ENCODE measurements at places on chromosomes 2 and 18. TPM values are rescaled to one million over a fixed set of nuclear protein-coding genes. Genes with fewer than 3 reads are reported as not detected.
A peak's percentile ranks its signal among the peaks of the same experiment; 100 is the strongest.

The AQP4 gene
- total RNA-seq: 10.2 TPM

DNA sequence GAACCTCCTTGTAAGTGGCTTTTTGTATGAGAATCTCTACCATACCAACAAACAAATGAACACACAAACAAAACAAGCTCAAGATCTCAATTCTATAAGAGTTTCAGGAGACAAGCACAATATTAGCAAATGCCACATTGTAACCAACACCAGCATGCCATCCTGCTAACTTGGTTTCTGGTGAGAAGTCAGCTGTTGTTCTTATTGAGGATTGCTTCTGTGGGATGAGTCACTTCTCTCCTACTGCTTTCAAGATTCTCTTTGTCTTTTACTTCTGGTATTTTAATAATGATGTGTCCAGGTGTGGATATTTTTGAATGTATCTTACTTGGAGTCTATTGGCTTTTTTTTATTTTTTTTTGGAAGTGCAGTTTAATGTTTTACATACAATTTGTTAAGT is 131.7 kb downstream of the BCL2L11 start:
- no peaks in the 10 kb centered on the region for H3K36me3 ChIP-seq
- H3K27me3 ChIP-seq: no peaks in the 10 kb centered on the region
- H3K4me1 ChIP-seq: no peaks in the 10 kb centered on the region
- no peak overlapping the region for H3K27ac ChIP-seq
- no peak overlapping the region for H3K4me3 ChIP-seq

DNA sequence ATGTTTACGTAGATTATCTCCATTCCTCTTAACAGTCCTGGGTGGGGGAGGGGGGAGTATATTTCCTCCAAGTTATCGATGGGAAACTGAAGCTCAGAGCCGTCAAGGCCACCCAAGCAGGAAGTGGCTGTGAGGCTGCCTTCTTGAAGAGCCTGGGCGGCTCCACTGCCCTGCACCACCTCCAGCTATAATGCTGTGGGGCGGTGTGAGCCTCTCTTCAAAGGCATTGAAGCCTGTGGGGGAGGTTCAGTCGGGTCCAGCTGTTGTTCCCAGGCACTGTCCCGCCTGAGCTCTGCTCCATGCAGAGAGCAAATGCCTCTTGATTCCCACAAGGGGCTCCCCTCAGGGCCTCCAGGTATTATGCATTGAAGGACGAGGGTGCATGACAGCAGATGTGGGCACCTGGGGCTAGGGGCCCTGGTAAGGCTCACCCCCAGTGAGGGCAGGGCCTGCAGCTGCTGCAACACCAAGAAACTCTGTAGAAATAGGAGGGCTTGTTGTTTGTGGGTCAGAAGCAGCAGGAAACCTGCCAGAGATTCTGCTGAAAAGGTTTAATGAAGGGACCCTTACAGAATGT is 29.5 kb upstream of the LAPTM4A start:
- no peaks in the 10 kb centered on the region for H3K36me3 ChIP-seq
- no peaks in the 10 kb centered on the region for H3K27me3 ChIP-seq
- peak overlapping the region; percentile 29 for H3K27ac ChIP-seq

DNA sequence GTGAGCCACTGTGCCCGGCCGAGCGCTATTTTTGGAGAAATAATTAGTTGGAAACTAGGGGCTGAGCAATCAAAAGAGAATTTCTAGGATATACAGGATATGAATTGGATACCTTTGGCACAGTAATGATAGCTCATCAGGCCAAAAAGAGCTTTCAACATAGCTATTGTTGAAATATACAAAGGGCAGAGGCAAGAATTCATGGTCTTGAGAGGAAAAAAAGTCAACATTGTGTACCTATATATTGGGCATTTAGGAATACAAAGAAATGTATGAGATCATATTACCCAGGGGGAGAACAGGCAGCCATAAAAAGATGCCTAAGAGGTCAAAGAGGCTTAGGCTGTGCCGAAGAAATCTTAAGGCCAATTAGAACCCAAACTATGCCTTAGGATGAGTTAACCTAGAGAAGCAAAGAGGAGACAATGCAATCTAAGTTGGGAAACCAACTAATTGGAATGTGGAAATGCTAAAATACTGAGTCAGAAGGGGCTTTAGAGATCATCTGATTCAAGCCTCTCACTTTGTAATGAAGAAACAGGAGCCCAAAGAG is 99.0 kb downstream of the RBBP8 start:
- no peak overlapping the region for H3K27ac ChIP-seq
- DNase-seq: no peak
- no peak overlapping the region for H3K4me3 ChIP-seq
- H3K27me3 ChIP-seq: no peaks in the 10 kb centered on the region
- peaks cover 17% of the 10 kb centered on the region for H3K36me3 ChIP-seq
- H3K4me1 ChIP-seq: peaks cover 3% of the 10 kb centered on the region

DNA sequence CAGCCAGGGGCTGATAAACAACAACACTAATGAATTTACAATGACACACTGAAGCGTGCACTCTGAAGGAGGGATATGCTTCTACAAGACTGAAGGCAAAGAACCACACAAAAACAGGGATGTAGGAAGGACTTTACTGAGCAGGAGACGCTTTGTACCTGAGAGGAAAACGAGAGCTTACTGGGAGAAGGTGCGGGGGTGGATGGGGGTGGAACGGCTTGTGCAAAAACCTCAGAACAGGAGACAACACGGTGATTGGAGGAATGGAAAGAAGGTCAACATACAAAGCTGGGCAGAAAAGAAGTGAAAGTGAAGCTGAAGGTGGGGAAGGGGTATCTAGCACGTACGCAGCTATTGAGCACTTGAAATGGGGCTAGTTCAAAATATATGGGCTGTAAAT is 93.1 kb downstream of the SLC8A1 start:
- H3K27ac ChIP-seq: no peak overlapping the region
- H3K27me3 ChIP-seq: no peaks in the 10 kb centered on the region
- H3K4me3 ChIP-seq: no peak overlapping the region
- no peaks in the 10 kb centered on the region for H3K4me1 ChIP-seq

The TRIM54 gene
- 0.61 TPM for total RNA-seq

GRCh38 chr18:64765908-64766307 is 617.0 kb upstream of the LINC00305 start:
- no peaks in the 10 kb centered on the region for H3K36me3 ChIP-seq
- no peak overlapping the region for H3K4me3 ChIP-seq
- H3K4me1 ChIP-seq: no peaks in the 10 kb centered on the region
- no peaks in the 10 kb centered on the region for H3K27me3 ChIP-seq
- H3K27ac ChIP-seq: no peak overlapping the region

DNA sequence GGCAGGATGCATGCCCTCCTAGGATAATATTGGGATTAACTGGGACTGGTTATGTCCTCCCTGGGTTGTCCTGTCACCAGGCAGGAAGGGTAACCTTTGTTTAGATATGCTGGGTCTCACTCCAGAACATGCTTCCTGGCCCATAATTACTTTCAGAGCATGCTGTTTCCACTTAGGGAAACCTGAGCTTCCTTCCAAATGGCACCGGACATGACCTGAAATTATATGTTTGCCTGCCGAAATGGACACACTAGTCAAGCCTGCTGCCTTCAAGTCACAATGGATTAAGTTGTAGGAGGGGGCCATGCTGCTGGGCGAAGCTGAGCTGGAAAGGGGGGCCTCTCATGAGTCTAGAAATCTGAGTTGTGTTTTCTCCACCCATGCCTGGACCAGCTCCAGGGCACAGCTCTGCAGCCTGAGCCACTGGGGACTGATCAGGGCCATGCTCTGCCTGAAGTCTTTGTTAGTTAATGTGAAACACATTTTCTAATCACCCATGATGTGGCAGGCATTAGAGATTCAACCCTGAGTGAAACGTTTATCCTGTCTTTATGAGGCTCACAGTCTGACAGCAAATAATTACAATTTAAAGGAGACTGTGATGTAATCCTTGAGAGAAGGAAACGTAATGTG is 273.3 kb downstream of the TNS1 start:
- no peaks in the 10 kb centered on the region for H3K4me1 ChIP-seq
- no peak overlapping the region for H3K4me3 ChIP-seq
- H3K27ac ChIP-seq: no peak overlapping the region
- no peaks in the 10 kb centered on the region for H3K27me3 ChIP-seq
- H3K36me3 ChIP-seq: no peaks in the 10 kb centered on the region
- no peak for DNase-seq

GRCh38 chr18:45653090-45653489 is 37.8 kb downstream of the SLC14A2 start:
- peak; percentile 49 for DNase-seq
- H3K4me3 ChIP-seq: no peak overlapping the region
- H3K4me1 ChIP-seq: peaks cover 10% of the 10 kb centered on the region
- H3K36me3 ChIP-seq: no peaks in the 10 kb centered on the region

The CNGA3 gene
- 0.33 TPM for total RNA-seq

The TUBA3E gene
- not detected for total RNA-seq

- H3K4me3 ChIP-seq: no peak overlapping the region
- H3K27ac ChIP-seq: no peak overlapping the region
- H3K4me1 ChIP-seq: no peaks in the 10 kb centered on the region
- no peaks in the 10 kb centered on the region for H3K36me3 ChIP-seq
- no peak for DNase-seq
Measured at GRCh38 chr2:203033395-203033794, 18.7 kb downstream of the NBEAL1 start.

DNA sequence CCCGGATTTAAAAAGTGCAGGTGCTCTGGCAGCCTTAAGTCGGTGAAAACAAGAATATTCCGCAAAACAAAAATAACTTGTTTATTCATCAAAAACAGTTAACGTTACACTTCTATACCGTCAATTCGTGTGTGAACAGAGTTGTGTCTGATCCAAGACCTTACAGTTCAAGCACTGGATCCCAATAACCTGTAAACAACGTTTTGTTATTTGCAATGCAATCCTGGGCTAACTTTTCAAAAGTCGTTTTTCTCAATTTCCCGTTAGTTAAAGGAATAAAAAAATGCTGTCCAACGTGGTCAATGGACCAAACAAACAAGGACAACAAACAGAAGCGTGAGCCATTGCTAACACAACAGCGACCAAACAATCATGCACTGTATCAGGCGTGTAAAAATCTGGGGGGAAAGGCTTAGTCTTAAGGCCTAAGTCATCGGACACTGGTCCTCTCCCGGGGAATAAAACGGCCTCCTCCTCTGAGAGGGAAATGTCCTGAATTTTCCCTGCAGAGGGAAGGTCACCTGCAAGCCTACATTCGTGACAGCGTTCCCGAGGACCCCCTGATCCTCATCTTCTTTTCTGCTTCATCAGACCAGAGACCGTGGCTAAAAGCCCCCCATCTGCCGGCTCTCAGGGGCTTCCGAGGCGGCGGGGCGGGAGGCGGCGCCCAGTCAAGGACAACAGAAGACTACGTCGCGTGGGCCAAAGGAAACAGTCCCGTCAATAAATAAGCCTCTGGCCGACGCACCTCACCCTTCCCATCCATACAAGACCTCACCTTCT is 490 bp downstream of the NDUFS1 start:
- no peak for DNase-seq
- no peaks in the 10 kb centered on the region for H3K27me3 ChIP-seq
- peak overlapping the region; percentile 98 for H3K4me3 ChIP-seq
- peaks cover 6% of the 10 kb centered on the region for H3K4me1 ChIP-seq
- H3K36me3 ChIP-seq: peaks cover 43% of the 10 kb centered on the region
- peak overlapping the region; percentile 91 for H3K27ac ChIP-seq

The CRIM1 gene
- total RNA-seq: 26.7 TPM

DNA sequence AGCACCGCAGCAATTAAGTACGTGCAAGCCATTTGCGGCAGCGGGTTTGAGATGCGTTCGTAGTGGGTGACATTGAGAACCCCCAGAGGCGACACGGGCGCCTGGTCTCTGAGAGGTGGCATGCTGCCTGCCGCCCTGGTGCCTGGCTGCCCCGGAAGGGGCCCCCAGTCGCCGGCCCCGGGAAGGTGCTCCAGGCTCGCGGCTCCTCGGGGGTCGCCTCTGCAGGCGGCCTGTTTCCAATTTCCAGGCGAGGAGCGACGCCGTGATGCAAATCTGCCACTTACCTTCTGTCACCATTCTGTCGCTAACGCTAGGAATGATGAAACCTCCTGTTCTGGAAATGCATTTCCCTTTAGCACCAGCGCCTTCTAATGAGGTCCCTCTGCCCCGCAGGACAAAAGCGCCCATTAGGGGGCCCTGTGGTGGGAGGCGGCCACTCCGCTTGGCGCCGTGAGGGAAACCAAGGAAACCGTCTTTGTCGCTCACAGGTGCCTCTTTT is 13.0 kb downstream of the KIF5C start:
- H3K27me3 ChIP-seq: no peaks in the 10 kb centered on the region
- DNase-seq: peak; percentile 75
- H3K4me3 ChIP-seq: peak overlapping the region; percentile 77
- no peak overlapping the region for H3K27ac ChIP-seq
- H3K36me3 ChIP-seq: no peaks in the 10 kb centered on the region

GRCh38 chr2:203975912-203976311 is 39.3 kb downstream of the ICOS start:
- no peak overlapping the region for H3K4me3 ChIP-seq
- no peaks in the 10 kb centered on the region for H3K27me3 ChIP-seq
- no peak overlapping the region for H3K27ac ChIP-seq
- H3K4me1 ChIP-seq: no peaks in the 10 kb centered on the region
- no peaks in the 10 kb centered on the region for H3K36me3 ChIP-seq
- no peak for DNase-seq

The UGT1A5 gene
- total RNA-seq: not detected

The TGFA gene
- 1.6 TPM for total RNA-seq

The HOXD12 gene
- not detected for total RNA-seq

- H3K36me3 ChIP-seq: no peaks in the 10 kb centered on the region
- DNase-seq: no peak
- no peaks in the 10 kb centered on the region for H3K27me3 ChIP-seq
- no peak overlapping the region for H3K27ac ChIP-seq
- no peak overlapping the region for H3K4me3 ChIP-seq
Measured at GRCh38 chr2:63699549-63699839, 110.7 kb downstream of the MDH1 start.

DNA sequence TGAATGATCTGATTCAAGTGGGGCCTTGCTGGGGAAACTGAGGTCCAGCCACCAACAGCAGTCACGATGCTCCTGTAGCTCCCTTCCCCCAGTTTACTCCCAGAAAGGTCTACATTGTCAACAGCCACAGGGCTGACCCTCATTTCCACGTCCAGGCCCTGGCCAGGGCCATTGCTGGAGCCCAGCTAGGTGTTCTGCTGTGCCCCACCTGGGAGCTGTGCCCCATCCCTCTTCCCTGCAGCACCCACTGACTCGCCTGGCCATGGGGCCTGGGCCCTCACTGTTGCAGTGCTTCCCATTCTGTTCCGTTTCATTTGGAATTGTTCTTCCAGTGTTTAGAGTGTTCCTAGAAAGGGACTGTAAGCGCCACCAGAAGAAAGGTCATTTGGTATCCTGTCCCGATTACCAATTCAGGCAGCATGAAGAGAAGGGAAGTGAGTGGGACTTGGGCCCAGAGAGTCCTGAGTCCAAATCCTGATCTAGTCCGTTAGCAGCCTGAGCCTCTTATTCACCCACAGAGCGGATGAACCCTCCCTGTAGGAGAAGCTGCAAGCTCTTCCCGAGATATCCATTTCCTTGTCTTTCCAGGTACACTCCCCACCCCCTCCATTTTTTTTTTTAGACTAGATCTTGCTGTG is 73.1 kb upstream of the HPCAL1 start:
- no peak overlapping the region for H3K4me3 ChIP-seq
- H3K27me3 ChIP-seq: no peaks in the 10 kb centered on the region
- no peaks in the 10 kb centered on the region for H3K36me3 ChIP-seq
- no peak overlapping the region for H3K27ac ChIP-seq
- peaks cover 8% of the 10 kb centered on the region for H3K4me1 ChIP-seq

Measured in endodermal cell (in vitro differentiated cells).